ENCODE measurements at places on chromosomes 1 and 21. TPM values are rescaled to one million over a fixed set of nuclear protein-coding genes. Genes with fewer than 3 reads are reported as not detected.

DNA sequence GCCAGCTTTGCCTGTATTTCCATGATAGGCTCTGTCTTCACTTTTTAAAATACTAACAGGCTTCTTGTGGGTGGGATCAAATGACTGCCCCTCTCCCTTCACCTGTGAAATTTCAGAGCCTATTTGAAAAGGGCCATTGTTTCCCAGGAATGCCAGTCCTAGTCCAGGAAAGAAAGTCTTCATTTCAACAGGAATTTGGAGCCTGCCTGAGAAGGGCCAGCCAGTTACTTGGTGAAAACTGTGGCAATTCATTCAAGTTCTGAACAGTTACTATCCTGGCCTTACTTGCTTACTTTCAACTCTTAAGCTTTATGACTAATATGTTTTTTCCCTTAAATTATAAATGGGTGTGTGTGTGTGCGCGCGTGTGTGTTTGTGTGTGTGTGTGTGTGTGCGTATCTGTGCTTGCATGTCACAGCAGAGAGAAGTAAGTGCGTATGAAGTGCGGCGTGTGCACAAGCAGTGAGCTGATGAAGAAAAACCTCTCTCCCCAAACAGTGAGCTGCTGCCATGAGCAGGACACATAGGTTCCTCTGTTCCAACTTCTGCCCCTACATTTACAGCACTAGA is 67.5 kb upstream of the RNPC3 start:
- DNase-seq: no peak

FAM151A gene
- total RNA-seq: not detected

DNA sequence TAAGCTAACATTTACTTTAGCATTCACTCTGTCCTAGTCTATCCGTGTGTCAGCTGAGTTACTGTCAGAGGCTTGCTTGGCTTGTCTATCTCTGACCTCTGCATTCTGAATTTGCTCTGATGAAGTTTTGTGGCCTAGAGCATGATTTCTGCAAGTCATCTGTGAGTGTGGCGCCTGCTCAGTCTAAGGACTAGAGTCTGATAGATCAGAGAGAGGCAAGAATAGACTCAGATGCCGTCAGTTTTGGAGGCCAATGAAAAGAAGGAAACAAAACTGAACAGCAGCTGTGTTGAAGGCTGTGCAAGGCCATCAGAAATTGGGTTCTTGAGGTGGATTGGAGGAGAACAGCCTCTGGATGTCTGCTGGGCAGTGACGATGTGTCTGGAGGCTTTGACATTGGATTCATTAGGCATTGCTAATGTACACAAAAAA is 573.1 kb downstream of the USP25 start:
- peak; percentile 68 for DNase-seq

SEC16B gene
- total RNA-seq: 3.5 TPM

GRCh38 chr1:68384321-68384813 is 65.4 kb downstream of the RPE65 start:
- DNase-seq: peak; percentile 80

NTRK1 gene
- total RNA-seq: not detected

- no peak for DNase-seq
Measured at GRCh38 chr1:230070321-230071208, 3.5 kb downstream of the GALNT2 start.

Data from MG63 (cell line).